Stimulated activated CD4-positive, alpha-beta T cell treated with anti-CD3 and anti-CD28 coated beads, TNF-alpha, amount 100 ng/mL, for 24 hours (primary cell): ENCODE measurements at places on chromosomes 2 and 18.

GRCh38 chr2:7660816-7661215 is 743.6 kb downstream of the RNF144A start:
- DNase-seq, result no peak

DNA sequence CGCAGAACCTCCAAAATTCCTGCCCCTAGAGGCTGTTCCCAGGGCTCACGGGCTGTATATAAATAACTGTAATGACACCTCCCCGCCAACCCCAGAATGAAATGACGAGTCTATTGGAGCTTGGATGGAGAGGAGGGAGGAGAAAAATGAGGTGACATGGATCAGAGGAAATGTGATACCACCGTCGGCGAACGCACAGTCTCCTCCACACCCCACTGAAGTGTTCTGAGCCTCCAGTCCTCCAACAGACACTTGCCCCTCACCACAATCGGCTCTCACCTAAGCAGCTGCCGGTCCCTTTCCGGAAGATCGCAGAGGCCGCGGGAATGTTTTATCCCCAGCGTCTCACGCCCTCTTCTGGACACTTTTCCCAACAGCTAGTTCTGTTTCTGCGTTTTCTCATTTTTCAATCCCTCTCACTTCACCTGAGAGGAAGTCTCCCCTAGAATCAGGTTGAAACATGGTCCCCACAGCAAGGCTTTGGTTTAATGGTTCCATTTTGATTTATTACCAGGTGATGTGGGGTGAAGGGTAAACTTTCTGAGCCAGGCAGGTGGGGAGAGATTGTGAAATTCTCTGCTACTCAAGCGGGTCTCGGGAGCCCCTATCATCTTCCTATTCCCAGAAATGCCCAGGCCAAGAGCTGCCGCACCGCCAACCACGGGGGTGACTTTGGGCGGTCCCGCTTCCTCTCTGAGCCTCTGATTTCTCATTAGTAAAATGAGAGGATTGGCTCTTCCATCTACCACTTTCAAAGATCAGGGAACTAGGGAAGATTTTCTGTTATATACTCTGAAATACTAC is 9.1 kb upstream of the MYO5B start:
- DNase-seq, result no peak

GRCh38 chr2:199589306-199589705 is 131.6 kb upstream of the SATB2 start:
- no peak for DNase-seq

DNA sequence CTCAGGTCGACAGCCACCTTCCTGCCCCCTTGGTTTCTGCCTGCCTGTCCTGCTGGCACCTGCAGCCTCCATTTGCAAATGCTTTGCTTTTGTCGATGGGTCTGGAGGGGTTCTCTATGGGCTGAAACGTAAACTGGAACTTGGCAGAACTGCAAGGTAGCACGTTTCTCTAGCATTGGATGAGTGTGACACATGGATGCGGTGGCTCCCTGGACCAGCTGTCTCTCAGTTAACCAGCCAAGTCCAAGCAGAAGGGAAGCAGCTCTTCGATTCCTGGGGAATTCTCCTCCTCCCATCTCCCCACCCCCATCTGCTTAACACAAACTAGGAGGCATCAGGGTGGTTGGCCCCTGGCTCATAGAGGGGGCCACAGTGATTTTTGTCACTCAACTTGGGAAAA is 57.3 kb downstream of the ITGB1BP1 start:
- DNase-seq, result no peak

- DNase-seq, result no peak
Observed at GRCh38 chr2:69223759-69224511, 163.1 kb downstream of the GFPT1 start.

DNA sequence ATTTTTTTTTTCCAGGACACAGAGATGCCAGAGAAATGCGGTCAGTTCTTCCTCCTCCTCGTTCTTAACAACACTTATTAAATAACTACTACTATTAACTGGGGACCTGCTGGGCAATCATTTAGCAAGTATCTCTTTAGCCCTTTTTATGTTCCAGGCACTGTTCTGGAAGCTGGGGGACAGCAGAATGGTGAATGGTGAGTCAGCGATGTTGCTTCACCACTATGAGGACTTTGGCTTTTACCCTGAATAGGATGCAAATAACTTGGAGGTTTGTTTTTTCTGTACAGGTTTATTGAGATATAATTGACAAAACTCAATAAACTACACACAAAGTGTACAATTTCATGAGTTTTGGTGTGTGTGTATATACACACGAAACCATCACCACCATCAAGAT is 179.9 kb upstream of the MSH6 start:
- no peak for DNase-seq

- no peak for DNase-seq
Observed at GRCh38 chr2:223922308-223922707, 22.8 kb downstream of the WDFY1 start.

DNA sequence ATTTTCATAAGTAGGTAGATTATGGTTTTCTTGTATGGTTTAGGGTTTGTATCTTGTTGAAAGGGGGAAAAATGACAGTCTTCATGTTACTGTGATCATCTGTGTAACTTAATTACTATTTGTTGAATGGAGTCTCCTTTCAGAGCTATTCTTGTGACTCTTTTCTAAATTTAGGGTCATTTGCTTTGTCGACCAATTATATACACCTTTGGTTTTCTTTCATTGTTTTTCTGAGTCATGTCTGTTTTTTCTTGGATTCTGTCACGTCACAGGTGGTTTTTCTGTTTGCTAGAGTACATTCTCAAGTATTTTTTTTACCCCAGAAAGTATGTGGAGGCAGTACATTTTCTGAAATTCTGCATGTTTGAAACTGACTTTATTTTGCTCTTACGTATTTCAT is 43.8 kb upstream of the DYSF start:
- DNase-seq, result no peak

GRCh38 chr2:151189125-151189524 is 72.5 kb downstream of the RBM43 start:
- DNase-seq, result no peak

DNA sequence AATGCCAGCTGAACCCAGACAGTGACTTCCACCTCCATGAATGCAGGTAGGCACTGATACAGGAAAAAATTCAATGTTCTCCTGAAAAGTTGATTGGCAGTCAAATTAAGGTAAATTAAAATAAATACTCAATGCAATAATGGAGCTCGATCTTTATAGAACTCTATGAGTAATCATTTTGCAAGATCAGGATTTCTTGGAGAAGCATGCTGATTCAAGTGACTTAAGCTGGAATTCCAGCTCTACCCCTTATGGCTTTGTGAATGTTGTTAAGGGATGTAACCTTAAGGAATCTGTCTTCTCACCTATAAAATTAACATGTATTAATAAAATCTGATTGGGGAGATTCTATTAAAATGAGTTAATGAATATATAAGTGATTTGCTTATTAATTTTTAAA is 145.1 kb downstream of the QPCT start:
- no peak for DNase-seq

DNA sequence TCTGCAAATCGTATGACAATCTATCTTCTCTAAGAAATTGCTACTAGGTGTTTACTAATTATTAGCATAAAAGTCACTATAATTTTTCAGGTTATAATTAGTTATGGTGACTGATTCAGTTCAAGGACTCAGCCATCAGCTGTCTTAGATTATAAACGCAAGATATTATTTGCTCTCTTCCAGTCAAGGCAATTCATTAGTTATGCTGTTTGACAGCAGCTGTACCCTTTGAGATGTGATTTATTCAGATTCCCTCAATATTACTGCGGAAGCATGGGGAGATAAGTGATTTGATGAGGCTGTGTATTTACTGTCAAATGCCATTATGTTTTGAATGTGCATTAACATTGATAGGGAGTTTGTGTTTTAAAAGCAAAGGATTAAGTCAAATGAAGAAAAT is 558.9 kb upstream of the FSIP2 start:
- no peak for DNase-seq

DNA sequence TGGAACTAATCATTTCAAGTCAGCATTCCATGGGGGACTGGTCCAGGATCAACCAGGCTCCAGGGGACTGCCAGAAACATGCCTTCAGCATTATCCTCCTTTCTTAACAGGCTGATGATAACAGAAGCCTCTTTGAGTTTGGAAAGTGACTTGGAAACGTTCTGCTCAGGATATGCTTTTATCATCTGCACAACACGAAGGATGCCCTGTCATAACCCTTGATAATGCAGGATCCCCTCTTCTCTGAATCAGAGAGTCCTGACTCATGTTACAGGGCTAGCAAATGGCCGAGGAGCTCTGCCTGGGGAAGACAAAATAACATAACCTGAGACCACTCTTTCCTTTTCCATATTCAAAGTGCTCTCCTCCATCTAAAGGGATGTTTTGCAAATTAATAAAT is 6.7 kb downstream of the SCYGR3 start:
- DNase-seq, result no peak

- no peak for DNase-seq
Observed at GRCh38 chr2:215535125-215535668, 99.3 kb upstream of the FN1 start.

- no peak for DNase-seq
Observed at GRCh38 chr18:13587001-13587400, 139.4 kb downstream of the FAM210A start.

DNA sequence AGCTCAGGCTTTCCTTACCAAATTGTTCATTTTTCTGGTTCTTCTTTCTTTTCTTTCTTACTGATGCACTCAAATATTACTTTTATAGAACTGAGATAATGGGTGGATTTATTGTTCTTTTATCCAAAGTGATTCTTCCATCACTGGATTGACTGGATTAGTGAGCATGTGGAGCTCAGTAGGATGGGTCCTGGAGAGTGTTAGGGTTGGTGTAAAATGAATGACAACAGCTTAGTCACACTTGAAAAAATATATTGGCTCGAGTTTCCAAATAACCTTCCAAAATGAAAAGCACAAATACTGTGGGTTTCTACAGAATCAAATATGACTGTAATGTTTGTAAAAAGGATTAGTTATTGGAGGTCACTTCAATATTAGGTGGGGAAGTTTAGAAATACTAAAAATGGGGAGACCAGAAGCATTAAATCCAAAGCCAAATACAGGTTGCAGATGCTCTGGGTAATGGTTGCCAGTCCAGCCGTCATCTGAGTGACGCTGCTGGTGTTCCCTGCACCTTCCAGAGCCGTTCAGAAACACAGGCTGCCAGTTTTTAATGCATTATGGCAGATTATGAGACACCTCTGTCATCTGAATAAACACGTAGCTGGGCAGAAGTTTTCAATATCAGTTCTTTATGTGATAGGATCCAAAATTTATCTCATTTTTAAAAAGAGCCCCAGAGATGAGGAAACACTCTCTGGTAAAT is 294.8 kb upstream of the NRP2 start:
- no peak for DNase-seq

GRCh38 chr2:227939271-227940027 is 68.0 kb downstream of the DAW1 start:
- no peak for DNase-seq

DNA sequence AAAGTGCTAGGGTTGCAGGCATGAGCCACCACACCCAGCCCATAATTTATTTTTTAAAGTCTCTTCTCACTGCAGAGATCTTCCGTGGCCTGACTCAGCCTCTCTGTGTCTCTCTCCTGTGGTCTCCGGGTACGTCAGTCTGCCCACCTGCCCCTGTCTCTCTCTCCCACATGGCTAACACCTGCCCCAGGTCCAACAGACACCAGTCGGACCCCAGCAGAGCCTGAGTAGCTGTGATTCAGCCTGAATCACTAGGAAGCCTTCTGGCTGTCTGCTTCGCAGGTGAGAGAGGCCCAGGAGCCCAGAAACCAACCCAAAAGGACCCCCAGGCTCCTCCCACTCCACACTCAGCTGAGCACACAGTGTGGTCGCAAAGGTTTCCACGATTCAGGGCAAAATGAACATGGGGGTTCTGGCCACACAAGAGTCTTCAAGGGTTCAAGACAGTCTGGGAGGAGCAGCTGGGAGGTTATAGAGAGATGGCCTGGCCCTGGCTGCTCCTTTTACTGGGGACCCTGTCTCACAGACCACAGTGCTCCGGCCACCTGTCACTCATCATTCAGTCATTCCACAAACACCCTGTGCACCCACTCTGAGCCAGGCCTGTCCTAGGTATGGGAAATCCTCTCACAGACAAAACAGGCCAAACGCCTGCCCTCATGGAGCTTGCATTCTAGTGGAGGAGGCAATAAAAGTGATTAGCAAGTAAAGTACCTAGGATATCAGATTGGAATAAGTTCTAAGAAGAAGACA is 8.6 kb downstream of the RUFY4 start:
- DNase-seq, result no peak

- DNase-seq, result peak; percentile 34
Observed at GRCh38 chr2:65377556-65378192, 54.7 kb downstream of the SPRED2 start.

DNA sequence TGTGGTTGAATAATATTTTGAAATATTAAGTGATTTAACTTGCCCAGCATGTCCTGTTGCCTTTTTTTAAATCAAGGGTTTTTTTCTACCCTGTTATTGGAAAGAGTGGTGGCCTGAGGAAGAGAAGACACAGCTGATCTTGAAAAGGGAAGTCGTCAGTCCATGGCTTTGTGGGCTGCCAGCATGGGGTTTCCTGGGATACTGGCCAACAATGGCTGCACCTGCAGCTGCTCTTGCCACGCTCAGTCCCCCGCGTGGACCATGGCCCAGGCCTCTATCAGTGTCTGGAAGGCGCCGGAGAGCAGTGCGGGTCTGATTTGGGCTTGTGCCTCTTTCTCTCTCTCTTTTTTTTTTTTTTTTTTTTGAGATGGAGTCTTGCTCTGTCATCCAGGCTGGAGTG is 99.3 kb downstream of the ASB1 start:
- DNase-seq, result no peak

- DNase-seq, result no peak
Observed at GRCh38 chr2:42904576-42904876, 112.1 kb upstream of the HAAO start.

- DNase-seq, result no peak
Observed at GRCh38 chr2:20110876-20111275, 59.4 kb upstream of the LAPTM4A start.

GRCh38 chr18:54117853-54118773 is 106.4 kb downstream of the MBD2 start:
- DNase-seq, result no peak

- DNase-seq, result no peak
Observed at GRCh38 chr2:76478266-76479035, 767.7 kb upstream of the GCFC2 start.

DNA sequence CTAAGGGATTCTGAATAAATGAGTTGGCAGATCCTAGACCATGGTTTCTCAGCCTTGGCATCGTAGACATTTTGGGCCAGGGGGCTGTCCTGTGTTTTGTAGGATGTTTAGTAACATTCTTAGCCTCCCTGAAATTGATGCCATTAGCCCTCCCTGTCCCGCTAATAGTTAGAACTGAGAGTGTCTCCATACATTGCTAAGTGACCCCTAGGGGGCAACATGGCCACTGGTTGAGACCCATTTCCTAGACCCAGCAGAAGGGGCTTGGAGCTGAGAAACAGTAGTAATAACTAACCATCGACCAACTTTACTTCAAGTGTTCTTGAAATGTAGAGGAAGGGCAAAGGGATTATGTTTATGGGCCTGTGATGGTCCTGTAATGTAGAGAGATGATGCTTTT is 40.8 kb downstream of the KCMF1 start:
- no peak for DNase-seq

DNA sequence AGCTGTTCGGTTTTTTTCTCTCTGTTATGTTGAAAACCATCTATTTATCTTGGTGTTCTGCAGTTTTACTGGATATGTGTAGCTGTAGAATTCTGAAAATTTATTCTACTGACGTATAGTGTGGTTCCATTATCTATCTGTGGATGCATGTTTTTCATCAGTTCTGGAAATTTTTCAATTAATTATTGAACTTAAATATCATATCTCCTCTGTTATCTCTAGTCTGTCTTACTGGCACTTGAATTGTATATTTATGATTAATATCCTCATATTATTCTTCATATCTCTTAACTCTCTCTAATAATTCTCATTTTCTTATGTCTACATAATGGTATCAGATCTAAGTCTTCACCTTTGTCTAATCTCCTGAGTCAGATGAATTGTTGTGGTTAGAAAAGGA is 501.7 kb downstream of the STK39 start:
- DNase-seq, result no peak
